T-helper 2 cell (primary cell): ENCODE measurements at places on chromosomes 5 and 9.

DNA sequence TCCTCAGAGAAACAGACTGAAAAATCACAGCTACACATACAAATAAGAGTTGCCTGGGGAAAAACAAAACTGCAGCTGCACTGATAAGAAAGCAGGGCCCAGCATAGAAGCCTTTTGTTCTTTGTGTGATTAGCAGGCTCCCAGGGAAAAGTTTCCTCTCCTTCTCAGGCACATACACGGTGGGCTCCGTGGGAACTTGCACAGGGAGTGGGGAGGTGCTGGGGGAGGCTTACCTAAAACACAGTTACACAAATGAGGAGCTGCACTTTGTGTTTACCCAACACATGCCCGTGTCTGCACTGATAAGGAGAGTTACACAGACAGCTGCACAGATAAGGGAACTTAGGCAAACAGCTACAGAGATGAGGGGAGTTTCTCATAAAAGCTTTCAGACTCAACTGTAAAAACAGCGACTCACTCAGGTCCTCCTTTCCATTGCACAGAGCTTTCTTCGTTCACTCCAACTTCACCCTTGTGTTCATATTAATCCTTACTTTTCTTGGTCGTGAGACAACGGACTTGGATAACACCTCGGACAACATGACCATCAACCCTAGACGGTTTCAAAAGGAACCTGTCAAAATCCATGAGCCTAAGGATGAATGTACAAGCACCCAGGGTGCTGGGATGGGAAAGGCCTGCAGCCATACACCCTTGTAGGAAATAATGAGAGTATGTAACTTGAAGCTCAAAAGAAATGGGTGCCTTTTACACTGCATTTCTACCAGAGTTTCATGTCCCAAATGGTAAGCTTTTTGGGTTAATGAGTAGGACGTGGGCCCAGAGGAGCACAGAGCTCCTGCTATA, 50.8 kb downstream of the SERINC5 start:
- no peak for DNase-seq

DNA sequence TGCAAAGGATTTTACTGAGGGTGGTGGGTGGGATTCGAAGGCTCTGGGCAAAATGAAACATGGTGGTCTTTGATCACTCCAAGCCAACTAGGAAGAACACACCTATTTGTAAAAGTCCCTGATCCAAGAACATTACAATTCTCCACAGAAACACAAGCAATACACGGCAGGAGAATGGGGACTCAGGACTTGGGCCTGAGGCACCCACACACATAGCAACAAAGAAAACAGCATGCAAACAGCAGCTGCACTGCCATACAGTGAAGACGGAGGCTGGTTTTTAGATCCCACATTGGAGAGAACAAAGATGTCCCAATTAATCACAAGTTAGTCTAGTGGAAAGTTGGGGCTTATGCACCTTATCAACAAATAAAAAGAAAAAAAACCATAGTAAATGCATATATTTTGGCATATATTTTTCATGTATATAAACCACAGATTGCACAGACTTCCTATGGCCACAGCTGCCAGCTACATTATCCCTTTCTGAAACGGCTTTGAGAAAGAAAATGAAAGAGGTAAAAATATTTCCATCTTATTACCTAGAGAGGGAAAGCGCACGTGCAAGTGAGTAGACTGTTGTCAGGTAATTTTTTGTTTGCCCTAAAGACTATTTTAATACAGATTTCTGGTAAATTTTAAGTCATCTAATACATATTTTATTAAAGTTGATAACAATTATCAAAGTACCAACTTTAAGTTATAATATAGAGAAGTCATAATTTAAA, 410.9 kb downstream of the BNC2 start:
- DNase-seq: no peak

- no peak for DNase-seq
These were observed 36.4 kb downstream of the PIK3R1 start for GRCh38 chr5:68251804-68252522.

- DNase-seq: no peak
These were observed 98.9 kb downstream of the MAP1B start for GRCh38 chr5:72206160-72206559.

DNA sequence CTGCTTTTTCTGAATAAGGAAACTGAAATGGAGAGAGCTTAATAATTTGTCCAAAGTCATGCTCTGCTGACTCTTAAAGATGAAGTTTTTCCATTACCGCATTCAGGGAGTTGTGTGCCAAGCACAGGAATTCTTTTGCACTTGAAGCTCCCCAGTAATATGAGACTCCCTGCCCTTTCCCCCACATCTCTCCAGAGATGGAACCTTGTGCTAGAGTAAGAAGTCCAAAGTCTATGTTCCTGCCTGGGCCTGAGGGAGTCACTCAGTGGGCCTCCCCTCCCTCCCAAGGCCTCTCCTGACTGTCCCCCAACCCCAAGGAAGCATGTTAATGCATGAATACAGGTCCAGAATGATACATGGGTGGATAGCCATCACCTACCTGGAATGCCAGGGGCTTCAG, 173.3 kb upstream of the SEMA6A start:
- DNase-seq: no peak
